ENCODE measurements at places on chromosomes 7 and 10.

DNA sequence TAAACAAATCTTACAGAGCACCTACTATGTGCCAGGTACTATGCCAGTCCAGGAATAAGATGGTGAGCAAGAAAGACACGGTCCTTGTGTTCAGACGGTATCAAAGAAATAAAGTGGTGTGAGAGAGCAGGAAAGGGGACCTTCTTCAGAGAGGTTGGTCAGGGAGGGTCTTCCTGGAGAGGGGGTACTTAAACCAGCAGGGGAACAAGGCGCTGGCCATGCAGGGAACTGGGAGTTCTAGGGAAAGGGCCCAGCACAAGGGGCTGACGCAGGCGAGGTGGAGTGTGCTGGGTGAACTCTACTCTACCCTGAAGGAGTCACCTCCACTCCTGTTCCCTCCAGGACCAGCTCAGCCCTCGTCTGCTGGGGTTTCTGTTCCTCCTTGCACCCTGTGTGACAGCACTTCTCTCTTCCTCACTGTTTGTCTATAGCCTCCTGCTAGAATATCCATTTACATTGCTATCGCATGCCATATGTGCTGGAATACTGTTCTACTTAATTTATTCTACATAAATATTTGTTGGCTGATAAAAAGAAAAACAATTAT is 73.5 kb downstream of the AOAH start:
- no peak for DNase-seq

GRCh38 chr10:126160571-126160970 is 227.7 kb downstream of the ADAM12 start:
- DNase-seq: no peak

DNA sequence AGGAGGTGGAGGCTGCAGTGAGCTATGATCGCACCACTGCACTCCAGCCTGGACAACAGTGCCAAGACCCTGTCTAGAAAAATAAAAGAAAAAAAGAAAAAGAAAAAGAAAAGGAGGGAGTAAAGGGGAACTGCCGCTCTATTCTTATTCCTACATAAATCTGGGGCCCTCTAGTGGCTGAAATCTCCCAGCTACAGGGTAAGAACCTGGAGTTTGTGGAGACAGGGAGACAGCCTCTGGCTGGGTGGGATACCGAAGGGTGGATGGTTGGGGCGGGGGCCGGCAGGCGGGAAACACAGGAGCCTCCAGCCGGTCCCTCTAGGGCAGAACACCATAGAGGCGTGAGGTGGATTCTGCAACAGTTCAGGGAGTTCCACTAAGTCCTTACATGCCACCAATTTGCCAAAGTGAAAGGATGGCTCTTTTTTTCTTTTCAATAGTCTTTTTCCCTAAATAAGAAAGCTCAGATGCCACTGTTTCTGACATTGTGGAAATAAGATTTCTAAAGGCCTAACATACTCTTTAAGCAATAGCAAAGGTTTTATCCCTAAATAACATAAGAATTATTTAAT is 117.3 kb downstream of the SVIL start:
- DNase-seq: no peak

GRCh38 chr7:50595491-50596102 is 30.4 kb upstream of the DDC start:
- no peak for DNase-seq

- DNase-seq: no peak
Observed at GRCh38 chr10:78549140-78549935, 515.7 kb downstream of the RPS24 start.

DNA sequence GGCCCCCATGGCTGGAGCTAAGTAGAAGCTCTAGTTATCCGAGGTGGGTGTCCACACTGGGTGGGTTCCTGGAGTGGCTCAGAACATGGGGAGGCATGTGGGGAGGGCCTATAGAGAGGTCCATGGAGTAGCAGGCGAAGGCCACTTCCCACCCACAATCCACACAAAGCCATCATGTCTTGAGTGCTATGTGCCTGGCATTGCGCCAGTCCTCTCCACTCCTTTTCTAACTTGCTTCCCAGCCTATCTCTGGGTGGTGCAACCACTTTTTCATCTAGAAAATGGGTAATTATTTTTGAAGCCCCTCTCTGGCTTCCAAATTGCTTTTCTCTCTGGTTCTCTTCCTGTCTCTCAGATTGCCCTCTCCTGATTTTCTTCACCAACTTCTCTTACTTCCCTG is 263.6 kb downstream of the PHTF2 start:
- no peak for DNase-seq

- DNase-seq: no peak
Observed at GRCh38 chr7:79789584-79790345, 336.3 kb upstream of the MAGI2 start.

DNA sequence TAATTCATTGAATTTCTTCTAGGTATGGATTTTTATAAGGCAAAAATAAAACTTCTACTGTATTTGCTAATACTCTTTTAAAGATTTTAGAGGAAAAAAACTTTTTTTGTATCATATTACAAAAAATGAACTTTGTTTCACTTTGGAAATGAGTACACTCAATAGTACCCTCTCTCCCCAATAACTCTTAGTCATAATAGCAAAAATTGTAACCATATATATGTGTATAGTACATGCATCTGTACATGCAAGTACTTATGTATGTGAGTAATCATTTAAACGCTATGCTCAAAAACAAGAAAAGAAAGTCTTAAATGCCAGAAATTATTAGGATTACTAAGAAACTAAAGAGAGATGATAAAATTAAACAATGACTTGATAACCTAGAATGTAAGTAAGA is 95.9 kb upstream of the HGF start:
- no peak for DNase-seq

Measured in T-helper 17 cell (primary cell).